ENCODE measurements at places on chromosomes 11 and 22.

GRCh38 chr22:16915701-16916100, 90.5 kb upstream of the XKR3 start:
- no peak for DNase-seq

GRCh38 chr11:114109206-114110090, 49.9 kb downstream of the ZBTB16 start:
- DNase-seq: no peak

DNA sequence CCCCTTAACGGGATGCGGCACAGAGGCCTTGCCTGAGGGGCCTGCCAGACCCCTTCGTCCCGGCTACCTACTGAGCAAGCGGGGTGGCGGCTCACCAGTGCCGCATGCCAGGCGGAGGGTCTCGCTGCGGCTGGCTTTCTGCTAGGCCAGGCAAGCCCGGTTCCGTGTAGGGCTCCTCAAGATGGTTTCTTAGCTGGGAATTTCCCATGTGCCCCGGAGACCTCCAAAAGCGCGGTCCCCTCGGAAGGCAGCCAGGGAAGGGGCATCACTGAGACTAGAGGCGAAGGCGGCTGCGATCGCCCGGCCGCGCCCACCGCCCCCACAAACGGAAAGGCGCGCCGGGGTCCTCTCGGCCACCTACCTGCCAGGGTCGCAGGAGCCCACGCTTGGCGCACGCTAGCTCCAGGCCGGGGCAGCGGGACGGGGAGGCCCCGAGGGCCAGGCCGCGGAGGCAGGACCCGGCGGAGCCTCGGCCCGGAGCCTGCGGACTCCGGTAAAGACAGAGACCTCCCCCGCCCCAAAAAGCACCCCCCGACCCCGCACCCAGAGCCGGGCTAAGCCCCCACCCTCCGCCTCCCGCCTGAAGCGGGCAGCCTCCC, 23.8 kb downstream of the MICAL3 start:
- no peak for DNase-seq

DNA sequence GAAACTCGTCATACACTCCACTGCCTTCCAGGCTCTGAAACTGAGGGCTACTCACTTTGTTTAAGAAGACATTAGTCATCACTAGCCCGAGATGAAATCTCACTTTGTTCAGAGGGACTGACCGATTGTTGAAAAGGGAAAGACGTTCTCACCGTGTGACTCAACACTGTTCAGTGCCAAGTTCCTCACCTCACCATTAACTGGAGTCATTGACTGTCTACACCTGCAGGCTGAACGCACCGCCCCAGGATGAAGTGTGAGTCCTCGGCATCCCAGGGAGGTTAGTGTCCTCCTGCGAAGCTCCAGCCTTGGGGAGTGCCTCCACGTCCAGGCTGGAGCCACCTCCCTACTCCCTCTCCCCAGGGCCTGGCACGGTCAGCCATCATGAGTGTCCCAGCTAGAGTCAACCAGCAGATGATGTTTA, 30.4 kb downstream of the FADD start:
- no peak for DNase-seq

DNA sequence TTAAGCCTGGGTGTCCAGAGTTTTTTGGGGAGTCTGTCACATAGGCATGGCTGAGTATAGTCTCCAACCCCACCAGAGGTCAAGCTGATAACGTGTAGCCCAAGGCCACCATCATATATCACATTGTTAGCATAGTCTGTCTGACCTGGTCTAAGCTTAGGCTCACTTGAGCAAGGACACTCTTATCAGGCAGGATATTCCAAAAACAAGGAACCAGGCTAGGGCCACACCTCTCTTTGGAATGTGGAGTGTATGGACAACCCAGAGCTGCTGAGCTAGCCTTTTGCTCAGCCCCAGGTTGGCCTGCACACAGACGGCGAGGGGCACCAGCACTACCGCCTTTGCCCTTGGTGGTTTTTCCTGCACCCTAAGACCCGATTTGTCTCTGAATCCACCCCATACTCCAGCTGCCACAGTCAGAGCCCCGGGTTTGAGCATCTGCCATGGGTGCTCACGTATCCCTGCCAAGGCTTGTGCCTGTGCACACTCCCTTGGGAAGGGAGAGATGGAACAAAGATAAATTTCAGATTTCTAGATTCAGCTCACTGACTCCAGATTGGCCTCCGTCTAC, 7.2 kb downstream of the SNAP29 start:
- DNase-seq: no peak

- DNase-seq: no peak
These were observed 113.0 kb upstream of the MTMR2 start for GRCh38 chr11:96036863-96037262.

- no peak for DNase-seq
These were observed 26.2 kb upstream of the GAL start for GRCh38 chr11:68658097-68658496.

DNA sequence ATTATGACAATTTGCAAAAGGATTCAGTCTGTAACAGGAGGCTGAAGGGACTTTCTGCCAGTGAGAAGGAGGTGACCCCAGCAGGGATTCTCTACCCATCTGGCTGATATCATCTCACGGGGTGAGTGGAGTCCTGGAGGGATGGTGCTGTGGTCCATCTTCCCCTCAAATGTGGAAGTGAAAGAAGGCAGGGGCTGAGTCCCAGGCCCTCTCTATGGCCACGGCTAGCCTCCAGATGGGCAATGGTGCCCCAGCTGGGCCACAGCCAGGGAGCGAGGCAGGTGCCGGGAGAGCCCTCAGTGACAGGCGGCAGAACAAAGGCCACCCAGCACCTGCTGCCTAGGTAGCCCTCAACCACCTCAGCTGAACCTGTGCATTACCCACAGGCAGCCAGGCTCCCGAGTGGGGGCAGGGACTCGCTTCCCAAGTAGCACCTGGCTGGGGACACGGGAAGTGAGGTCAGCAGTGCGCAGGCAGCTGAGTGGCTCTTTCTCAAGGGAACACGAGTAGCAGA, 6.7 kb downstream of the NECTIN1 start:
- DNase-seq: no peak

GRCh38 chr22:50398831-50399648, 55.9 kb downstream of the PPP6R2 start:
- DNase-seq: no peak

DNA sequence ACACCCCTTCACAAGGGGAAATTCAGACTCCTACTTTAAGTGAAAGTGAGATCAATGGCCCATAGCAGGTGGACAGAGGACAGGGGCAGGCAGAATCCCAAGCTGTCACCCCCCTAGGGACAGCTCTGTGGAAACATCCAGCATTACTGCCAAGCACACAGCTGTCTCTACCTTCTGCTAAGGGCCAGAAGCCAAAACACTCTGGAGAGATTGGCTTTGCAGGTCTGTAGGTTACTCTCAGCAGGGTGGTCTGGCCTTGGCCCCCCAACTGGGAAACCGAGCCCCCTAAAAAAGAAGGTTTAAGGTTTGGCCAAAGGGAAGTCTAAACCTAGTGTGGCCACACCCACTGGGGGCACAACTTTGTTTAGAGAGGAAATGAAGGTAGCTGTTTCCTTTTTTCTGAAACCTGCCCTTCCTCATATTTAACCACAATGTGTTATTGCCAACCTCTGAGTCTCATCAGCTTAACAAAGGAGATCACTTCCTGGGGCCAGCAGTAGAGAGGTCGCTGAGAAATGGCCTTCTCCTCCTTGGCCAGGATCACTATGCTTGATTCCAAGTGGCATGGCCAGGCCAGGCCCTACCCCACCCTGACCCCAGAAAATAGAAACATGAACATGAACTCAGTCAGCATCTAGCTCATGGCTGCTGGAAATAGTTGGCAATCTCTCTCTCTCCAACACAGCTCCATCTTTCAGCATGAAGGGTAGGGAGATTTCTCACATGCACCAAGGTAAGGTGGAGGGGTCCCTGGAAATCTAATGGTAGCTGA, 25.9 kb upstream of the SCARF2 start:
- DNase-seq: no peak

DNA sequence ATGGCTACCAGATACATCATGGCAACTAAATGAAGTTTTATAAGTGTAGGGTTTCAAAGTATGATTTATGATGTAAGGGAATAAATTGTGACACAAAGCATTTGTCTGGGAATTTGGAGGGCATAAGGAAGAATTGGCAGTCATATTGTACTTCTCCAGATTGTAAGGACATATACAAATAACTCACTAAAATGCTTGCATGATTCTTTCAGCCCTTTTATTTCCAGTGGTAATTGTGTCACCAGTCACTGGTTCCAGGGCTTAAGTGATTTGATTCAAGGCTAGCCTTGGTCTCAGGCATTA, 299.4 kb upstream of the ANO5 start:
- no peak for DNase-seq

DNA sequence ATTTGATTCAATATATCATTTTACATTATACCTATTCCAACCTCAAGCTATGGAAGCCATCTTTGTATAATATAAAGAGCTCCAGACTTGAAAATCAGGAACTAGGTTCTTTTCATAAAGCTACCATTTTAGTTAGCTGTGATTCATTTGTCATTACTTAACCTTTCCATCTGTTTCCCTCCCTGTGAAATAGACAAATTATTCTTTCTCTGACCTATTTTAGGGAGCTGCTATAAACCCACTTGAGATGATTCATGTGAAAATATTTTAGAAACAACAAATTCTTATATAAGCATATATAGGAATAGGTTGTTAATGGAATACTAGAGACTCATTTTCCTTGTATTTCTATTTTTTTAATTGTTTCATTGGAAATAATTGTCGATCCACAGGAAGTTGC, 1012.1 kb downstream of the OPCML start:
- no peak for DNase-seq

DNA sequence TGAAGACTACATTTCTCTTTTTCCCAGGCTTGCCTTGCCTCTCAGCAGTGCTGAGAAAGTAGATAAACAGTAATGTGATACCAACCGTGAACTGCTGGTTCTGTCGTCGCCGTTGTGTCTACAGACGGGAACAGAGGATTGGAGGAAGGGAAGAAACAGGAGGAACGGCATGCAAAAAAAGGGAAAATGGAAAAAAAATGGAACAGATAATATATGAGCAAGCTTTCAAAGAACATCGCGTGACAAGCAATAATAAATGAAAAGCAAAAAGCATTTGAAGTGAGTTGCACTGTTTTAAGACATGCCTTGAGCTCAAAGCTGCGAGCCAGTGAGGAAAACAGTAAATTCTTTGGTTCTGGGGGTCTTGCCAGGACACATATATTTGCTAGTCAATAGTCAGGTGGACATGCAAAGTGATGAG, 305.9 kb downstream of the CADM1 start:
- DNase-seq: no peak

DNA sequence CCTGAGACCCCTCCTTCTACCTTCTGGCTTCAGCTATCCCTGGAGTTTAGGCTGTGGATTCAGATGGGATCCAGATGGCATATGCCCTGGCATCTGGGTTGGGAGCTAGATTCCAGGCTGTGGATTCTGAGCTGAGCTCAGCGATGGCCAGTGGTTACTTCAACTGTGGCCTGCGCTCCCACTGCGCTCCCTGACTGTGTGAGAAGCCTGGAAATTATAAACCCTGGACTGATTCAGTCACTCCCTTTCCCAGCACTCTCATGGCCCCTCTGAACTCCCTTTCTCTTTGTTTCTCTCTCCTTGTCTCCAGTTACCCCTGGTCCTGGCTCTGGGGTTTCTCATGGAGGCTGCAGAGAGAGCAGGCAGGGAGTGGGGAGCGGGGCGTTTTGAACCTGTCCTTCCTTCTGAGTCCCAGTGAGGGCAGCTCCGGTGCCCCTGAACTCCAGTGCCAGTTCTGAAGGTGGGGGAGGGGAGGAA, 4.8 kb downstream of the ARHGEF17 start:
- no peak for DNase-seq

DNA sequence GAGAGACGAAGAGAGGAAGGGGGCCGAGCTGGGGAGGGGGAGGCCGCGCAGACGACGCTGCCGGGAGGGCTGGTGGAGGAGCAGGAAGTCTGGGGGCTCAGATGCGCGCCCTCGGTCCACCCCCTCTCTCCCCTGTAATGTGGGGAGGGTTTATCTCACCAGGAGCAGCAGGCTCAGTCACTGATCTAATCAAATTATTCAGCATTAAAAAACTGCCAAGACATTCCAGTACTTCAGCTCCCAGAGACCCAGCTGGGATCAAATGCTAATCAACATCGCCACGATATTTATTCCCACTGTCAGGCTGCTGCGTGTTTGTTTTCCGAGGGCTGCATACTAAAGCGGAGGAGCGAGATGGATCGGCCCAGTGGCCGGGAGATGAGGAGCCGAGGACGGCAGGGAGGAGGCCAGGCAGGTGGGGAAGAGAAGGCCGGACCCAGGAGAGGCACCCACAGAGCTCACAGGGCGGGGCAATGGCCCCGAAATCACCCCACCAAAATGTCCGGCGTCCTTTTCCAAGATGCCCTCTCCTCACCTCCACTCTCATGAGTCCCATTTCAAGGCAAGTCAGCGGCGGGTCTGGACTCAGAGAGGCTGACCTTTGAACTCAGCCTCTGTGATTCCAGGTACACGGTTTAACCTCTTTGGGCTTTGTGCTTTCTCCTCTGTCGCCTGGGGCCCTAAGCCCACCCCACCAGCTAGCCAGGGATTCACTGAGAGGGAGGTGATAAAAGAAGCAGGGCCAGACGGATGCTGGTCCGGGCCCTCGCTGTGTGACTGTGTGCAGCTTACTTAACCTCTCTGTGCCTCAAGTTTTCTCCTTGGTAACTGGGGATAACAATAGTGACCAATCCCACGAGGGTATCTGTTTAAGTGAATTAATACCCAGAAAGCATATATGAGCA, 502.1 kb downstream of the MN1 start:
- no peak for DNase-seq

DNA sequence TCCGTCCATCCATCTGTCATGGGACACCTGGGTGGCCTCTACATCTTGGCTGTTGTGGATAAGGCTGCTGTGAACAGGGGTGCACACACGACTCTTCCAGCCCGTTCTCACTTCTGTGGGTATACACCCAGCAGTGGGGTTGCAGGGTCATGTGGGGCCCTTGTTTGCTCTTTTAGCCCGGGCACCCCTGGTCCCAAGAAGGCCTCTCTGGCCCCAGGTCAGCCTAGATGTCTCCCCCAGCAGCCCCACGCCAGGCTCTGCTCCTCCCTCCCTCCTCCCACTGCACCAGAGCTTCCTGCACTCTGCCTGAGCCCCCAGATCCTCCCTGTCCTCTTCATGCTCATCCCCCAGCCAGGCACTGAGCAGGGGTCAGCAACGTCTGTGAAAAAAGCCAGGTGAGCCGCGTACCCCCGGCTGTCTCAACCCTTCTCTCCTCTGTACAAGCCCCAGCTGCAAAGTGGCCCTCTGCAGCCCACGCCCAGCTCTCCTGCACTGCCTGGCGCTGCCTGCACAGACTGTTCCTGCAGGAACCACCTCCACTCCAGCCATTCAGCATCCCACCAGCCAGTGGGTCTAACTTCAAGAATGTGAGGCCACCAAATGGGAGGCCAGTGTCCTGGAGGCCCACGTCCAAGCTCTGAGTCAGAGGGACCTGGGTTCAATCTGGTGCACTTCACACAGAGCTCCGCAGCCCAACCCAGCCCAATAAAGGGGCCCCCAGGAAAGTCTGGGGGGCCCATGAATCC, 1508.9 kb downstream of the BRD1 start:
- no peak for DNase-seq

- DNase-seq: no peak
These were observed 30.5 kb downstream of the YDJC start for GRCh38 chr22:21599053-21599893.

All from activated T-cell treated with anti-CD3 and anti-CD28 coated beads for 24 hours (primary cell).